Kidney (tissue), 22 donors: ENCODE measurements at places on chromosomes 2 and 18.

DNA sequence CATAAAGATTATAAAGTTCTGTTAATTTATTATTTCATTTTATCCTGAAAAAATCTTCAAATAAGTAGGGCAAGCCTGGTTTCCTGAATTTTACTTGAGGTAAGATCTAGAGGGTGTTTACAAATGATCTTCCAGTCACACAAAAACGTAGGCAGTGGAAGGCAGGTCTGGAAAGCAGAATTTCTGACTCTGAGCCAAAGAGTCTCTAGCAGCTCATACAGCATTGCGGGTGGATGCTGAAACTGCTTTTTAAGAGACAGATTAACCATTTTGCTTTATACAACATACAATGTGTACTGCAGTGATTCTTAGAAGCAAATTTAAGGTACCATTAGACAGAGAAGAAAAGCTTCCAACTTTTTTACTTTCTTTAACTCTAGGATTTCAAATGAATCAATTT lies 117.0 kb downstream of the FTCDNL1 start:
- H3K27me3 ChIP-seq: no peaks in the 10 kb centered on the region
- DNase-seq: no peak
- no peak overlapping the region for H3K4me3 ChIP-seq
- H3K4me1 ChIP-seq: no peaks in the 10 kb centered on the region

- no peak overlapping the region for H3K27ac ChIP-seq
- DNase-seq: no peak
- no peak overlapping the region for H3K4me3 ChIP-seq
- no peaks in the 10 kb centered on the region for H3K4me1 ChIP-seq
- H3K36me3 ChIP-seq: no peaks in the 10 kb centered on the region
Observed at GRCh38 chr18:69758458-69758857, 189.2 kb downstream of the CD226 start.

GRCh38 chr2:22056621-22057132 lies 932.9 kb downstream of the TDRD15 start:
- no peaks in the 10 kb centered on the region for H3K36me3 ChIP-seq
- H3K27ac ChIP-seq: no peak overlapping the region
- H3K4me3 ChIP-seq: no peak overlapping the region
- H3K4me1 ChIP-seq: no peaks in the 10 kb centered on the region
- no peak for DNase-seq

DNA sequence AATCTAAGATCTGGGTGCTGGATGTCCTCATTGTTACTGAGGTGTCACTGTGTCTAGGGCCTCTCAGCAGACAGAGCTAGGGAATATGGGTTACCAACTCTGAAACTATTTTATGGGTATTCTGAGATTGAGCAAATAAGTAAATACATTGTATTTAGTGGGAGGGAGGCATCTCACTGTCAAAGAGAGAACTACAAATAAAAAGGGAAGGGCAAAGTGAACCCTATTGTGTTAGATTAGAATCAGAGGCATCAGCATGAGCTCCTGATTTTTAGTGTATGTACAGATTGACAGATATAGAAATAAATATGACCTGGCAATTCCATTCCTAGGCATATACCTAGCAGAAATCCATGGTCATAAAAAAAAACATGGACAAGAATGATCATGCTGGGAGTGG lies 33.9 kb upstream of the RAB6C start:
- no peaks in the 10 kb centered on the region for H3K27me3 ChIP-seq
- no peak overlapping the region for H3K4me3 ChIP-seq
- no peak for DNase-seq
- no peaks in the 10 kb centered on the region for H3K36me3 ChIP-seq
- no peaks in the 10 kb centered on the region for H3K4me1 ChIP-seq

DNA sequence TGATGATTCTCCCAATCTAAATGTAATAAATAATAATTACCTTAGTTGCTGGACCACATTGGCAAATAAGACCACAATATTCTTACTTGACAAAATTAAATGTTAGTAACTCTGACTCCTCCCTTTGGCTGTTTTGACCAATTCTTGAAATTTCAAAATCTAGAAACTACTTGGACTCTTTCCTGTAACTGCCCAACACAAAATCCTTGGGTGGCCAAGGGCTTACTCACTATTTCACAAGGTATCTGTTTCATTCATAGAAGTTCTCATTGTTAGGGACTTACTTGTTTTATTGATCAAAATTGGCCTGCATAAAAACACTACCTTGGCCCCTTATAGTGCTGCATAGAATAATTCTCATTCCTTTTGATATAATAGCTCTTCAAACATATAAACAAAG lies 19.4 kb downstream of the CDH20 start:
- H3K36me3 ChIP-seq: no peaks in the 10 kb centered on the region
- no peak overlapping the region for H3K27ac ChIP-seq
- DNase-seq: no peak
- H3K4me3 ChIP-seq: no peak overlapping the region
- no peaks in the 10 kb centered on the region for H3K27me3 ChIP-seq

- H3K36me3 ChIP-seq: no peaks in the 10 kb centered on the region
- H3K4me1 ChIP-seq: peaks cover 8% of the 10 kb centered on the region
- H3K27me3 ChIP-seq: no peaks in the 10 kb centered on the region
- peak overlapping the region; percentile 51 for H3K27ac ChIP-seq
- DNase-seq: no peak
Observed at GRCh38 chr2:105455488-105456003, 56.7 kb upstream of the FHL2 start.

GRCh38 chr2:31002537-31003150 lies 135.6 kb downstream of the GALNT14 start:
- H3K4me3 ChIP-seq: no peak overlapping the region
- no peak overlapping the region for H3K27ac ChIP-seq
- H3K27me3 ChIP-seq: no peaks in the 10 kb centered on the region
- DNase-seq: no peak

GRCh38 chr2:19580830-19581229 lies 222.4 kb upstream of the OSR1 start:
- DNase-seq: no peak
- no peaks in the 10 kb centered on the region for H3K27me3 ChIP-seq
- no peak overlapping the region for H3K27ac ChIP-seq
- peaks cover 2% of the 10 kb centered on the region for H3K4me1 ChIP-seq

GRCh38 chr18:11885278-11885947 lies 22.7 kb downstream of the MPPE1 start:
- no peak overlapping the region for H3K27ac ChIP-seq
- no peak for DNase-seq
- H3K36me3 ChIP-seq: peaks cover 27% of the 10 kb centered on the region
- peaks cover 5% of the 10 kb centered on the region for H3K4me1 ChIP-seq

DNA sequence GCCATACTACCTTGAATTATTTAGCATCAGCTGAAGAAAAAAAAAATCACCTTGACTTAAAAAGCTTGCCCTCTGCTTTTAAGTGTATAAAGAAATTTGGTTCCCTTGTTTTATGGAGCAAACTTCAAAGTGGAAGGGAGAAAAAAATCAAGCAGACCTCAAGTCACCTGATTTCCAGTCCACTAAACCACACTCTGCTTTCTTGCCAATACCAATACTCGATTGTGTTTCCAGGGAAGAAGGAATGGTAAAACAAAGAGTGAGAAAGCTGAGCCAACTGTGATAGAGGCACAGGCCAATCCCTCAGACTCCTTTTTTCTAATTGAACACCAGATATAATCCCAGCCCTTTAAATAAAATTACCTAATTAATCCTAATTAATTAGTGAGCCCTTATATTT lies 587.3 kb downstream of the ARHGAP15 start:
- no peak overlapping the region for H3K27ac ChIP-seq
- no peaks in the 10 kb centered on the region for H3K27me3 ChIP-seq
- no peaks in the 10 kb centered on the region for H3K4me1 ChIP-seq
- H3K36me3 ChIP-seq: no peaks in the 10 kb centered on the region
- no peak for DNase-seq

- H3K27ac ChIP-seq: peak overlapping the region; percentile 49
- DNase-seq: peak; percentile 60
- H3K27me3 ChIP-seq: no peaks in the 10 kb centered on the region
- H3K4me3 ChIP-seq: no peak overlapping the region
- H3K4me1 ChIP-seq: no peaks in the 10 kb centered on the region
- no peaks in the 10 kb centered on the region for H3K36me3 ChIP-seq
Observed at GRCh38 chr2:174027956-174028355, 62.8 kb upstream of the SP3 start.

DNA sequence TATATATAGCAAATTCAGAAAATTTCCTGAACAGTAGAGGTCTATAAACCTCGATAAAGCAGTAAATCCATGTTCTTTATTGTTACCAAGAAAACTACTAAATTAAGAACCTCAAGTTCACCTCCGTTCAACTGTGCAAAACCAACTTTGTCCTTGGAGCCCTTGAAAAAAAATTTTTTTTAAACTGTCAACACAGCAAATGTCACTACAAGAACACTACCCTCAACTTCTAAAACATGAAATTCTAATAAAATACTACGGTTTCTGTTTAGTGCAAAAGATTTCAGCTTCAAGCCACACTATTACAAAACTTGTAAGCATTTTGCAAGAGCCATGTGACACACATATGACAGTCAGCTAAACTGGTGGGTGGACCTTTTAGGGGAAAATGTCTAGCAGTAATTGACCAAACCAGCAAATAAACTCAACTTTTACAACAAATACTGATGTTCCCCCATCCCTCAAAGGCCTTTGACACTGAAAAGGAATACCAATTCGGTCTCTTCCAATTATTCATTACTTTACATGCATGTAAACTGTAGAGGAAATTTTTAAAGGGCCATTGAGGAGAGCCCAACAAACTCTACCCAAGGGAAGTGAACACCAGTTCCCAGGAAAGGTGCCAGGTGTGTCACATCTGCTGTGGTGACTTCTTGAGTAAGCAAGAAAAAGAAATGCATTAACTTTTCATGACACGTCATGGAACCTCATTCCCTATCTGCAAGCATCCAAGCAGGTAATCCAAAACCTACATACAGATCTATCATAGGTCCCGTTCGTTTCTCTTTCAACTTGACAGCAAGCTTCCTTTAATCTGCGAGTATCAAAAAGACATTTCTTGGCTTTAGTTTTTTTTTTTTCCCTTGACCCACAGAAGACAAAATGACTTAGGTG lies 1.4 kb downstream of the RAB1A start:
- H3K4me3 ChIP-seq: peak overlapping the region; percentile 93
- peak overlapping the region; percentile 56 for H3K27ac ChIP-seq
- peak; percentile 43 for DNase-seq
- no peaks in the 10 kb centered on the region for H3K27me3 ChIP-seq
- H3K4me1 ChIP-seq: peaks cover 32% of the 10 kb centered on the region

GRCh38 chr18:12944709-12945108 lies 3.1 kb upstream of the SEH1L start:
- H3K27ac ChIP-seq: no peak overlapping the region
- no peak for DNase-seq
- no peaks in the 10 kb centered on the region for H3K36me3 ChIP-seq
- no peaks in the 10 kb centered on the region for H3K27me3 ChIP-seq
- no peak overlapping the region for H3K4me3 ChIP-seq

DNA sequence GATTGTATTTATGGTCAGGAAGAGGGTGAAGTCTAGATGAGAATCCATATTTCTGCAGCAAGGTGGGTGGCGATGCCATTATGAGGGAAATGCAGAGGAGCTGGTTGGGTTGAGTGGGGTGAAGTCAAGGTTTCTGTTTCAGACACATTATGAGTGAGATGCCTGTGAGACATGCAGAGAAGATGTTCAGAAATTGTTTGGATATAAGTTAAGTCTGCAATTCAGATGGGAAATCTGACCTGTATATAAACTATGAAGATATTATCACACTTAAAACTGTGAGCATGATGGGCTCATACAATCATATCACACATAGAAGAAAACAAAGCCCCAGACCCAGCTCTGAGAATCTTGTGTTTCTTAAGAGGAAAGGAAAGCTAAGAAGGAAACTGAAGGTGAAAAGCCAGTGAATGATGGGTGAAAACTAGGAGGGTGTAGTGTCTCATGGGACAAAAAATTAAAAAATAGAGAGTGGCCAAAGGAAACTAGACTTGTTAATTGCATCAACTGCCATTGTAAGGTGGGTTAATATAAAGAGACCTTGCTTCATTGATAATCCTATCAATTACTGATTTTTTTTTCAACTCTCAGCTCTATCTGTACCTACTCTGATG lies 14.2 kb downstream of the GALNT5 start:
- H3K27me3 ChIP-seq: no peaks in the 10 kb centered on the region
- DNase-seq: no peak
- no peaks in the 10 kb centered on the region for H3K36me3 ChIP-seq
- H3K4me1 ChIP-seq: no peaks in the 10 kb centered on the region
- H3K4me3 ChIP-seq: no peak overlapping the region
